Chondrocyte (in vitro differentiated cells): ENCODE measurements at places on chromosomes 7 and 10.

- H3K27me3 ChIP-seq: peaks cover 20% of the 10 kb centered on the region
- H3K4me3 ChIP-seq: no peak overlapping the region
- H3K36me3 ChIP-seq: no peaks in the 10 kb centered on the region
- no peak overlapping the region for H3K27ac ChIP-seq
Measured at GRCh38 chr7:151007469-151007898, 16.7 kb downstream of the NOS3 start.

DNA sequence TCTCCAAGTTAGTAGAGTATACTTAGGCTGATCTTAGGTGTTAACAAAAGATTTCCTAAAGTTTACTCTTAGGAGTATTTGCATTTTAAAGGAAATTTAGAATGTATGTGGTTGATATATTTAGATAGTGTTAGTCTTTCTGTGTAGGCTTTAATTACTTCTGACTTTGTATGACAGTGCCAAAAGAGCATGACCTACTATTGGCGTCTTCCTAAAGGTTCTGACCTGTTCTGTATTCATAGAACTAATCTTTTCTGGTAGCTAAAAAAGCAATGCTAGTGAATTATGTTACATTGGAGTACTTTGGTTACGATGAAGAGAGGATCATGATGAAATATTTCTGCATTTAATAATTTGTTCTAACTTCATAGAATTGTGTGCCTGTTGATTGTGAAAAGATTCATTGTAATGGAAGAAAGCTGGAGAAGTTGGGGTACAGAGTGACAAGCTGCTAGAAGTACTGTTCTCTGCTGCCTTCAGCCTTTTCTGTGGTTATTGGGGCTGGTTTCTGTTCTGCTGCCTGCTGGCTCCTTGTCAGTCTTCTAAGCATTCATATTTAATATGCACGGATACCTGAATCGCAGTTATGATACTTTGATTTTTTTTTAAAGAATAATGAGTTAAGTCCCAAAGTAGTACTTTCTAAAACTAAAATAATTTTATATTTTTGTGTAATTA lies 13.2 kb downstream of the WAC start:
- peaks cover 49% of the 10 kb centered on the region for H3K4me1 ChIP-seq
- H3K4me3 ChIP-seq: no peak overlapping the region
- peaks cover 10% of the 10 kb centered on the region for H3K36me3 ChIP-seq
- H3K27me3 ChIP-seq: no peaks in the 10 kb centered on the region
- peak overlapping the region; percentile 45 for H3K27ac ChIP-seq
- no peak for DNase-seq

DNA sequence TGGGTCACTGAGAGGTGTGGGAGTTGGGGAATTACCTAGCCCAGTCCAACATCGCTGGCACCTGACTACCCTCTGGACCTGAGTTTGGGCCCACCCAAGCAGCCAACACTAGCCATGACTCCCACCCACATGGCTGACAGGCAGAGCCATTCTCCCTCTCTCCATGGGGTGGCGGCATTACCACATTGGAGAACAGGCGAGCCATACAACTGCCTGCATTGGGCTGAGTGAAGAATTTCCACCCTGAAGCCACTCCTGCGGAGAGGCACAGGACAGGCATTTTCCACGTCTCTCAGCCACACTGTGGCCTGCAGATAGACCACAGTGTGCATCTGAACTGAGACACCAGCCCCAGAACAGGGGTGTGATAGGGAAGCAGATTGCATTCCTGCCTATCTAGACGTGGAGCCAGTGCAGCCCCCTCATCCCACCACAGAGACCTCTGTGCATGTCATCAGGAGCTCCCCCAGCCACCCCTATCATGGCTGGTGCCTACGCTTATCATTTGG lies 58.2 kb upstream of the ANTXRL start:
- no peaks in the 10 kb centered on the region for H3K36me3 ChIP-seq
- H3K27me3 ChIP-seq: peaks cover 26% of the 10 kb centered on the region
- H3K4me1 ChIP-seq: no peaks in the 10 kb centered on the region
- DNase-seq: no peak
- no peak overlapping the region for H3K4me3 ChIP-seq
- no peak overlapping the region for H3K27ac ChIP-seq

DNA sequence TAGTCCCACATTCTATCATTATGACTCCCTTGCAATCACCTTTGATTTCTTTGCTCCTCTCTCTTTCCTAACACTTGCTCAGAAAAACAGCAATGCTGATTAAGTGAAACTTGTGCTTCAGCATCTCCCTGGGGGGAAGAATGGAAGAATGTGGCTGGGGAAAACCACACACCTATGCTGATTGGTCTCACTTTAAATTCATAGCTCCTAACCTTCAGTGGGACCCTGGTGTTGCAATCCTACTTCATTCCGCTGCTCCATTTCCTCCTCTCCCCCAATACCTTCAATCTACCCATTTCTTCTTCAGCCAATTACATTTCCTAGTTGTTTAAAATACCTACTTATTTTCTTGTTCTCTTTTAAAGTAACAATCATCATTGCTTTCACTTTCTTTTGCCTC lies 1166.7 kb upstream of the C7orf33 start:
- H3K27ac ChIP-seq: no peak overlapping the region
- no peak for DNase-seq
- no peak overlapping the region for H3K4me3 ChIP-seq

DNA sequence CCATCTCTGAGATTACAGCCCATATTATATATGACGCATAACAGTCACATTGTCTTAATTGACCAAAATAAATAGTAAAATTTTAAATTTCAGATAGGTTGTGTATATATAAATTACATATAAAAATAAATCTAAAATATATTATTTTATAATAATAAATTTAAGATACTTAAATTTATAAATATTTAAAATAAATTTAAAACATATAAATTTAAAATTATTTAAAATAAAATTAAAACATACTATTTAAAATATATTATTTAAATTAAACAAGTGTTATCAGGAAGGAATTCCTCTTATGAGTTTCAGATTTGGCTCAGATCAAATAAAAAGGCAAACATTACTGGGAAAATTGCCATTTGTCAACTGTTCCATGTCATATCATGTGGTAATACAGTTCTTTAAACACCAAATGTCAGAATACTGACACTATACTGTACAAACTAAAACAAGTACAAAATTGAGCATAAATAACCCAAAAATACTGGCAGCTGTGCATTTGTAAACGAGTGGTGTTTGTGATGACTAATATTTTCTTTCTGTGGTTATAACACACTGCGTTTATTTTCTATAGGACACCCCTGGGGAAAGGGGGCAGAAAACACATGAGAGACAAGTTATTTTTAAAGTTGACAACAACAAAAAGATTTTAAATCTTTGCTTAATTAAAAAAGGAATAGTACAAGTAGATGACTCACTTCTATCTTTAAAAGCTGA lies 71.3 kb upstream of the DGKB start:
- H3K4me1 ChIP-seq: peaks cover 4% of the 10 kb centered on the region
- H3K4me3 ChIP-seq: no peak overlapping the region
- no peak for DNase-seq
- H3K27ac ChIP-seq: no peak overlapping the region
- H3K27me3 ChIP-seq: no peaks in the 10 kb centered on the region
- no peaks in the 10 kb centered on the region for H3K36me3 ChIP-seq

GRCh38 chr10:74541375-74541774 lies 285.0 kb upstream of the KAT6B start:
- H3K27me3 ChIP-seq: no peaks in the 10 kb centered on the region
- no peak overlapping the region for H3K27ac ChIP-seq
- H3K4me3 ChIP-seq: no peak overlapping the region
- no peaks in the 10 kb centered on the region for H3K36me3 ChIP-seq
- H3K4me1 ChIP-seq: peaks cover 20% of the 10 kb centered on the region

DNA sequence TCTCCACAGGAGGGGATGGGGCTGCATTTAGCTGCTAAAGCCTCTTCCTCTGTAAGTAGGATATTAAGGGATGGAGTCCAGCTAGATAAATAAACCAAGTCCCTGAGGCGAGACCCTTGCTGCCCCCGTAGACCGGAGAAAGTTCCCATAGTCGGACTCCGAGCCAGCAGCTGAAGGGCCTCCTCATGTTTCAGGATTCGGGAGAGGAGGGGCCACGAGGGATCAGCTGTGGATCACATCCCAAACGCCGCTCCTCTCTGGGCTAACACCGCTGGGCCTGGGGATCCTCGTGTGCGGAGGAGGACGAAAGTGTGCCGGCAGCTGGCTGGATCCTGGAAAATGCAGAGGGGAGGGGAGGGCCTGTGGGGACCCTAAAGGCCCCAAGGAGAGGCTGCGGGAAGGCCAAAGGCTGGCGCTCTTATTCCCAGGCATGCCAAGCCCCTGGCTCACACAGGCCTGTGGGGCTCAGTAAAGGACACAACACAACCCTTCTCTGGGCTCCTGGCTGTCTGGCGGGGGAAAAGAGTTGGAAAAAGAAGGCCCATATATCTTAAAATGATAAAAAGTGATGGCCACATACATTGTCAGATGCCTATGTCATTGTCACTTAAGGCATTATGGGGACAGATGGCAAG lies 82.5 kb upstream of the TMEM72 start:
- no peak for DNase-seq
- H3K36me3 ChIP-seq: peaks cover 1% of the 10 kb centered on the region
- peak overlapping the region; percentile 39 for H3K27ac ChIP-seq
- peaks cover 30% of the 10 kb centered on the region for H3K4me1 ChIP-seq

- H3K27ac ChIP-seq: no peak overlapping the region
- no peak for DNase-seq
- peaks cover 21% of the 10 kb centered on the region for H3K4me1 ChIP-seq
- H3K27me3 ChIP-seq: no peaks in the 10 kb centered on the region
- H3K4me3 ChIP-seq: no peak overlapping the region
Measured at GRCh38 chr7:39272111-39272510, 294.1 kb upstream of the YAE1 start.

DNA sequence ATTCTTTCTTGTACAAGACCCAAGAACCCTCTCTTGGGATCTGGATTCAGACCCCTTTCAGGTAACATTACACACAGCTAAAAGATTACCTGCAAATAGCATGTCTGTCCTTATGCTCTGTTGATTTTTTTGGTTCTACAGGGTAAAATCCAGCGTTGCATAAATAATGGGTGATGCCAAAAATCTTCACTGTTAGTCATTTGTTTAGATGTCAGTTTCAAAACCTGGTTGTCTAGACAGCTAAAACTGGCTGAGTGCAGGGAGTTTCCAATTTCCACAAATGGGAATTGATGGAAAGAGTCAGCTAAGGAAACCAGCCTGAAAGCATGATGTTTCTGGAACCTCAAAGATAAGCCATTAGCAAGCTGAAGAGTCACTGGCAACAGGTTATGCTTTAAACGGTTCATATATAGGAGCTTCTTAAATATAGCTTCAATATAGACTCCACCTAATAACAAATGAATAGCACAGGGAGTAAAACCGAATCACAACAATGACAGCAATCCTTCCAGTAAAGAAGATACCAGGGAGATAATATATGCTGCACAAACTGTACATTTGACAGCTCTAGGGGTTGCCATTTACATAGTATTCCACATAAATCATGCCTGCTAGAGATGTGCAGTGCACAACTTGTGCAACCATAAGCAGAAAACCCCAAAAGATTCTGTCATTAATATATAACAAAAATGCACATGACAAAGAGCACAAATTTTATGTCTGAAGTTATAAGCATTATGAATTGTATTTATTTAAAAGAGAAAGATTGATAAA lies 20.4 kb downstream of the CCDC71L start:
- peaks cover 3% of the 10 kb centered on the region for H3K36me3 ChIP-seq
- no peak overlapping the region for H3K4me3 ChIP-seq
- no peak for DNase-seq
- peaks cover 1% of the 10 kb centered on the region for H3K27me3 ChIP-seq

- H3K27me3 ChIP-seq: peaks cover 2% of the 10 kb centered on the region
- H3K36me3 ChIP-seq: peaks cover 2% of the 10 kb centered on the region
- no peak overlapping the region for H3K27ac ChIP-seq
- H3K4me1 ChIP-seq: no peaks in the 10 kb centered on the region
- no peak overlapping the region for H3K4me3 ChIP-seq
Measured at GRCh38 chr7:22173685-22174573, 183.0 kb downstream of the RAPGEF5 start.

DNA sequence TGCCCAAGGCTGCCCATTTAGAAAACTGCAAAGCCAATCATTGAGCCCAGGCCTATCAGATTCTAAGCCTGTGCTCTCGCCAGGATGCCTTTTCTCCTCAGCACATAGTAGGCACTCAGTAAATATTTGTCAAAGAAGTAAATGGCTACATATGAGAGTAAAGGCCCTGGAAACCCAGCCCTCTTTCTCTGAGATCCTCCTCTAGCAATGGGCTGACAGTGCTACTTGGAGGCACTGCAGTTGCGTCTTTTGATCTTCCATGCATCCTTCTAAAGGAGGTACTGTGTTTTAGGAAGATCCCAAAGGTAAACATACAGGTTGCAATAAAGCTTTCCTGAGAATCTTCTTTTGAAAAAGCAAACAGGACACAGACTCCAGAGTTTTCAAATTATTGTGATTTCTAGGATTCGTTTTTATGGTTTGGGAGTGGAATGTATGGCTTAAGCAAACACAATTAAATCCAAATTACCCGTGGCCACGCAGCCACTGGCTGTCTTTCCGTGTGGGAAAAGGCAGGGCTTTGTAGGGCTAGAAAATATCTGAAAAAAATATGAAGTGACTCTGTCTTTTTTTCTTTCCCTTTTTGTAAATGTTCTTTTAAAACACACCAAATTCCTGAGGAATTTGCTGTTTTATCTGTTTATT lies 151.3 kb upstream of the BMPER start:
- H3K27ac ChIP-seq: no peak overlapping the region
- H3K4me3 ChIP-seq: no peak overlapping the region
- peaks cover 20% of the 10 kb centered on the region for H3K4me1 ChIP-seq
- no peak for DNase-seq
- H3K27me3 ChIP-seq: no peaks in the 10 kb centered on the region

DNA sequence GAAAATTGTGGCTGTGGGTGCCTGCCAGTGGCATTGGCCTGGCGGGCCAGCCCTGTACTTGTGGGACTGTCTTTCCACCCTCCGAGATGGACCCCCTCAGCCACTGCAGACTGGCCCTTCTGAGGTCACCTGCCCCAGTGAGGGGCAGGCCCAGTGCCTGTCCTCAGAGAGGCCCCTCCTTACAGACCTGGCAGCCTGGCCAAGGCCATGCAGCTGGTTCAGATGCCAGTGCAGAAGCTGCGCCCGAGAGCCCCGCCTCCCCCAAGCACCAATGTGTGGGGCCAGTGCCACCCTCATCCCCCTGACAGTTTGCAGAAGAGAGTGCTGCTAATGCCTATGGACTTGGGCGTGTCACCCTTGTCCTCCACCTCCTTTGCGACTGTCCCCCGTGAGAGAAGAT lies 10.0 kb downstream of the ZNF316 start:
- H3K27ac ChIP-seq: no peak overlapping the region
- H3K4me3 ChIP-seq: no peak overlapping the region

- peaks cover 23% of the 10 kb centered on the region for H3K36me3 ChIP-seq
- H3K27me3 ChIP-seq: no peaks in the 10 kb centered on the region
- H3K4me1 ChIP-seq: peaks cover 34% of the 10 kb centered on the region
Measured at GRCh38 chr7:90736968-90737939, 141.1 kb downstream of the CDK14 start.

DNA sequence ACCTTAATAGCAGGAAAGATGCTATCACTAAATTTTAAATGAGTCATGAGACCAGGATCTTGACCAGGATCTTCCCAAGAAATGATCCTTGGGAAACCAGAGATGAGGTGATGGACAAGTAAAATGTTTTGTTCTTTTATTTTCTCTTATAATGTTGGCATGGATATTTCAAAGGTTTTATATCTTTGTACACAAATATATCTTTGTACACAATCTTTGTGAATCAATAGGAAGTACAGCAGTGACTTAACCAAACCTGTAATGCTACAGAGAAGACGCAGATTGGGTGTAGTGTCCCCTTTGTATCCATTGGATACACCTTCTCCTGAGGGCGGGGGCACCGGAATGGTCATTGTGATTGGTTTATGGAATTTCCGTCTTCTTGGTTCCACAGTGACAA lies 180.1 kb upstream of the CCDC6 start:
- H3K27me3 ChIP-seq: no peaks in the 10 kb centered on the region
- no peak overlapping the region for H3K27ac ChIP-seq
- H3K4me1 ChIP-seq: peaks cover 18% of the 10 kb centered on the region
- peaks cover 16% of the 10 kb centered on the region for H3K36me3 ChIP-seq
